ENCODE measurements at places on chromosomes 7 and 10.

GRCh38 chr7:7876419-7876818 lies 92.2 kb upstream of the GLCCI1 start:
- no peak for DNase-seq

DNA sequence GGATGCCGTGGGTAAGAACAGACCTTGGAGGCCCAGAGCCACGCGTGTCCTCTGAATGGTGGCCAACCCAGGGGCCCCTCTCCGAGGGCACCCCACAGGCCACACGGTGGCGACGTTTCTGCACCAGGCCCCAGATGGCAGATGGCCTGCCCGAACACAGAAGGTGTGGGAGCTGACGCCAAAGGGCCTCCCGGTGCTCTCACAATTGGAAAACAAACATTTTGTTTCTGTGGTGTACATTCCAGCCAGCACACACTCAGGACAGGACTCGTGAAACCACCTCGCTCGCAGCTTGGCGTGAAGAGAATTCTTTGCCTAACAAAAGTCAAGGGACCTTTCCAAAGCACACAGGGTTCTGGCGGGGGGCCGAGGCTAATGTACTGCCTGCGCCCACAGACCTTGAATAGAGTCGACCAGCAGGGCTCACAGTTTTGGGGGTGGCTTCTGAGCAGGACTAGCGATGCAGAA lies 112.1 kb downstream of the FAM53B start:
- peak; percentile 53 for DNase-seq

DNA sequence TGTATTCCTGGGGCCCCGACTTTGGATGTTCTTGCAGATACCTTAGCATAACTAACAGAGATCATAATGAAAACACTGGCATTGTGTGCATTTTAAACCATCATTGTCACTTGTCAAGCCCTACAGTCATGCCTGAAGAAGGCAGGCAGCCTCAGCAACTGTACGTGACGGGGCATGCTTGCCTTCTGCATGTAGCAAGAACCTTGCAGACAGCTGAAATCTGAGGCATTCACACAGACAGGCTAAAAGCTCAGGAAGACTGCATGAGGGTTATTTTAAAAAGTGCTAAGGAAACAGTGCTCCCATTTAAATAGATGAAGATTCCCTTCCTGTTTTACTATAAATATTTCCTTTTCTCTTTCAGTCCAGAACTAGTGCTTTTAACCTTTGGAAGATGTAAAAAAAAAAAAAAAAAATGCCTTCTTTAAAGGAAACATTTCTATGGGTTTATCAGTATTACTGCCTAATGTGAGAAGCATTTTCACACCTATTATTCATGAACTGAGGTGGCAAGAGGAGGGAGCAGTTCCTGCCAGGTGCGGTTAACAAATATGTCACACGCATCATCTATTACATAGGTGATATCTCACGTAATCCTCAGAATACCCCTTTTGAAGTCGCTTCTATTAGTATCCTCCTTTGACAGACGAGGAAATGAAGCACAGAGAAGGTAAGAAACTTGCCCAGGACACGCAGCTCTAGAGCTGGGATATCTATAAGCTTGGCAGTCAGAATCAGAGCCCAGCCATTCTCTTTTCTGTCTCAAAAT lies 88.1 kb downstream of the PRKCQ start:
- DNase-seq = no peak

GRCh38 chr10:122524811-122525210 lies 35.7 kb upstream of the DMBT1 start:
- no peak for DNase-seq

DNA sequence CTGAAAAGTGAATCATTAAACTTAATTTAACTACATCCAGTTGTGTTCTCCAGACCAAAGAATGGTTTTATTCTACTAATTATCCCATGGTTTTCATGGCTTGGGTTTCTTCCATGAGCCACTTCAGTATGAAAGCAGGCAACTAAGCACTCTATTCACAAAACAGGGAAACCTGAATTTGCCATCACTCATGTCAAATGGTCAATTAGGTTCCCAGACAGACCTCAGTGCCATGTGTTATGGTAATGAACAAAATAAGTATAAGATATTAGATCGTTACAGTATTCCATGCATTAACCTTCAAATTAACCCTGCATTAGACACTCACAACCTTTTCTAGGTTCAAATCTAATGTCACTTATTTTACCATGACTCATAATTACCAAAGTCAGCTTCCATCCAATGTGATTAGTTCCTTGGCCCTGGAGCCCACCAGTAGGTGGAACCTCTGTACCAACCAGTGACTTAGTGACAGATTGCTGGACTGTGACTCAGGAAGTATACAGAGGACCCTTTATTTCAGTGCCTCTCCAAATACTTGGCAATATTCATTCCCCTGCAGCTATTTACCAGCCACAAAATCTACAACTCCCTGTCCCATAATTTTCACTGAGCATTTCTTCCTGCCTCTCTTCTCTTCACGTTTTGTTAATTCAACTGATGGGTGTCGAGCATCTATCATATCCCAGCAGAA lies 1270.2 kb upstream of the SORCS1 start:
- DNase-seq = no peak

DNA sequence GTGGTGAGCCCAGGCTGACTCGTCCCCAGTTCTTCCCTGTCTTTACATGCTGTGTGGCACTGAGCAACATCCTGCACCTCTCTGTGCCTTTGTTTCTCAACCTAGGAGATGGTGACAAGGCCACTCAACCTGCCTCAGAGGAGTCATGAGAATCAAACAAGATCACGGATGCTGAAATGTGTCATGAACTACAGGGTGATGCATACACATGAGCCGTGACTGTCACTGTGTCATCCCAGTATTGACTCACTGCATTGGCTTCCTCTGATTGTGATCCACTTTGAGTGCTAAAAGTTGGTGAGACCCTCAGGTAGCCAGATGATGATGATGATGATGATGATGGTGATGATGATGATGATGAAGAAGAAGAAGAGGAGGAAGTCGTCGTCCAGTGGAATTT lies 11.5 kb downstream of the C10orf71 start:
- peak; percentile 17 for DNase-seq

GRCh38 chr7:32163141-32163806 lies 93.1 kb upstream of the PDE1C start:
- no peak for DNase-seq

DNA sequence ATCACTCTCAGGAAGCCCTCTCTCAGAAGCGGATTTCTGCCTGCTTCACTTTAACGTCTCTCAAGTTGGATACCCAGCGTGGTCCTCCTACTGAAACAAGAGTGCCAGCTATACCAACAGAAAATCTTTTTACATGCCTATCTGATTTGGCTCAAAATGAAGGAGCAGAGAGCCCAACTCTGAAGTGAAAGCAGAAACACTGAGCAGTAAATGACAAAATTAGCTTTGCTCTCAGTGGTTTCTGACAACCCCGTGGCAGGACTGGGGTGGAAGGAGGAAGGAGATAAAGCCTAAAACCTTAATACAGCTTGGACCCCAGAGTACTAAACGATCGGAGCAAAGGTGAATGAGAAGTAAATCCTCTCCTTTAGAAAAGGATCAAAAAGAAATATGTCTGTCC lies 25.1 kb upstream of the GPR37 start:
- no peak for DNase-seq

DNA sequence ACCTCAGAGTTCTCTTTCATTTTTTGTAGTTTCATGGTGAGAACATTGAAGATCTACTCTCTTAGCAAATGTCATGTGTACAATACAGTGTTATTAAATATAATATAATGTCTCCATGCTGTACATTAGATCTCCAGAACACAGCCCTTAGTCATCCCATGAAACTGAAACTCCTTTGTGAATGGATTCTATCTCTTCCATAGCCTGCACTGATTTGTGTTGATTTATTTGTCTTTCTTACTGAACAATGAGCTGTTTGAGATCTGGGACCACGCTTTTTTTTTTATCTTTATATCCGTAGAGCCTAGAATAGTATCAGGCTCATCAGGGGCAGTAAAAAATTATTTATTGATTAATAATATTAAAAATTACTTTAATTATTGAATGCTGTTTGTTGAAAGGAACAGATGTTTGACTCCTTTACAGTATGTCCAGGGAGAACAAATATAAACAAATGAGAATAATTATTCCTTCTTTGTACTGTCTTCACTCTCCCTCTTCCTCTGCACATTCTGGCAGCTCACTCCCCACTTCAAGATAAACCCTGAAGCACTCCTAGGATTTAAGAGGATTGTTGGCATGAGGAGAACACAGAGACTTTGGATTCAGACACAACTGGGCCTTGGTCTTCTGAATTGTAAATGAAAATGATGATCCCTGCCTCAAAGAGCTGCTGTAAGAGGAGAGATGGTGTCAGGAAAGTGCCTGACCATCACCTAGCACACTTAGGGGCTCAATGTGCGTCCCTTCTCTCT lies 81.6 kb upstream of the MSRB2 start:
- no peak for DNase-seq

DNA sequence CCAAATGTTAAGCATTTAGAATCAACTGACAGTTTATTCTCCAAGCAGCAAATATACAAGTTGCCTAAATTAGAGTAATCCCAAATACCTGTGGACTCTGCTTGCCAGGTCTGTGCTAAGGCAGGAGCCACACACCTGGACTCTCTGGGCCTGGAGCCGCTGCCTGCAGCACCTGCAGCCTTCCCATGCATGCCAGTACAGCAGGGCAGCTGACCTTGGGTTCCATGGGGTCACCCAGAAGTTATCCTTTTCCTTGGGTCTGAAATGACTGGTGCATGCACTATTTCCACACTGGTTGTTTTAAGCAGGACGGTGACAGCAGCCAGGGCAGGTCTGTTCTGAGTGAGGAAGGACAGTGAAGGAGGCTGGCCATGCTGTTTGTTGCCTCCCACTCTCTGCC lies 573.2 kb downstream of the GLRX3 start:
- no peak for DNase-seq

DNA sequence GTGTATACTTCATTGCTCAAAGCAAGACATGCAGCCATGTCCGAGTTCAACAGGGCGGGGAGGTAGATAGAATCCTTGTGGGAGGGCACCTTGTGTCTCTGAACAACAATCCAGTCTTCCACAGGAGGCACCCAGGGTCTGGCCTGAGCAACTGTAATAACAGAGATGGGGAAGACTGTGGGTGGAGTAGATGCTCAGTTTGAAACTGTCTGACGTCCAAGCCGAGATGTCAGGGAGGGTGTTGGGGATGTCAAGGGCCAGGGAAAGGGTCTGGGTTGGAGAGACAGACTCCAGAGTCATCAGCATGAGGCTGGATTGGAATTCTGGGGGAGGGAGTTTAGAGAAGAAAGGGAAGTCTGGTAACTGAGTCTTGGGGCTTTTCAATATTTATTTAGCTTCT lies 88.0 kb downstream of the FANK1 start:
- DNase-seq = no peak

DNA sequence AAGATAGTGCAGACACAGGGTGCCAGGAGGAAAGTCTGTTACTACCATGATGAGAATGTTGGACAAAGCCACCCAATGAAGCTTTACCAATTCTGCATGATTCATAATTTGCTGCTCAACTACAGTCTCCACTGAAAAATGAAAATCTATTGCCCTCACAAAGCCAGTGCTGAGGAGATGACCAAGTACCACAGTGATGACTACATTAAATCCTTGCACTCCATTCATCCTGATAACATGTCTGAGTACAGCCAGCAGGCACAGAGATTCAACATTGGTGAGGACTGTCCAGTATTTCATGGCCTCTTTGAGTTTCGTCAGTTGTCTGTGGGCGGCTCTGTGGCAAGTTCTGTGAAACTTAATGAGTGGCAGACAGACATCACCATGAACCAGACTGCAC lies 144.0 kb downstream of the PLCE1 start:
- DNase-seq = no peak

DNA sequence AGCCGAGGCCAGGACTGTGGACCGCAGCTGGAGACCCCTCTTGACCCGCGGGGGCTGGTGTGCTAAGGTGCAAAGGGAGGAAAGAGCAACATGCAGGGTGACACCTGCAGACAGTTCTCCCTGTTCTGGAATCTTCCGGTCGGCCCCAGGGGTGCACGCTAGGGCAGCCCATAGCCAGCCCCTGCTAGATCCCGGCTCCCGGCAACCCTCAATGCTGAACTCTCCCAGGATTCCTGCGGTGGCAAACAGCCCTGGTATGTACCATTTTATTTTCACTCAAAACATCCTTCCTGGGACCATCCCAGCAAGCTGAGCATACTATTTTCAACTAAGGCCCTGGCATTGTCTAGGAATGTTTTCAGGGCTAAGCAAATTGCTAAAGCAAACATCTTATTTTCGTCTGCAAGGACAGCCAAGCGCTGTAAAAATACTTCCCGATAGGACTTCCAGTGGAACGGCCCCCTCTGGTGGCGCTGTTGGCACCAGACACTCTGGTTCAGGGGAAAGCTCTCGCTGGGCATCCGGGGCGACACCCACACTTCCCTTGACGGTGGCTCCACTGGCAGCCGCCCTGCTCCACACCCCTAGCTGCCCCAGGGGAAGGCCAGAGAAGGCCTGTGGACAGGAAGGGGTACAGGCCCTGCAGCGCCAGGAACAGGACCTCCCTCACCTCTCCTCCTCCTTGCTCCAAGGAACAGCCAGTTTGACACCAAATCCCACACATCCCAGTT lies 99.4 kb downstream of the CTBP2 start:
- peak; percentile 70 for DNase-seq

DNA sequence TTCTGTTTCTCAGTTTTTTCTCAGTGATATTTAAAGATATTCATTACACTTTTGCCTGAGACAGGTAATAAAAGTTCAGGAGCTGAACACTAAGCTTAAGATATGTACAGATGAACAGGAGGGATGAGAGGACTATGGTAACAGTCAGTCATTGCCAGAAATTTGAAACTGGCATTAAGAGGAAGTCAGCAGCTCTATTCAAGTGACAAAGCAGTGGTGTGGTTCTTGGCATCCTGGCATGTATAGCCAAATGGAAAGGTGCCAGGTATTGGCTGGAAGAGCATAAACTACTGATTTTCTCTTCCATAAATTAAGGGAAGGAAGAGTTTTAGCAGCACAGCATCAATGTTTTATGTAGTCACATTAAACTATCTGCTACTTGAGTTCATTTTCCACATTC lies 22.7 kb downstream of the HOXA1 start:
- no peak for DNase-seq

DNA sequence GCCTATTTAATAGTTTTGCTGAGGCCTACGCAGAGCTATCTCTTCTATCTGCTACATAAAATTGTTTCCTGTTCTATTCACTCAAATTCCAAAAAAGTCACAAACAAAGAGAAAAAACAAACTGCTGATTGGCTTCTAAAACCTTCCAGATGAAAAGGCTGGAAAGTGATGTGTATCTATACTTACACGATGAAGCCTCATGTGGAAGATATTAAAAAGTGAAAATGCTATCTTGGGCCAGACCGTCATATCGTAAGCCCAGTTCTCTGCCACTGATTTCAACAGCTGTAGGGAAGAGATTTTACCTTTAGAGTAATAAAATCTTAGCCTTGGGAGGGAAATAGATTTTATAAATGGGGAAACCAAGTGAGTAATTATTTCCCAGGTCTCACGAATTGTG lies 394.8 kb downstream of the KIF20B start:
- no peak for DNase-seq

All from stimulated activated CD4-positive, alpha-beta T cell treated with anti-CD3 and anti-CD28 coated beads, Interleukin-15, amount 100 ng/mL, for 24 hours (primary cell).